Activated naive CD8-positive, alpha-beta T cell treated with anti-CD3 and anti-CD28 coated beads for 36 hours (primary cell): ENCODE measurements at places on chromosomes 2 and 18.

DNA sequence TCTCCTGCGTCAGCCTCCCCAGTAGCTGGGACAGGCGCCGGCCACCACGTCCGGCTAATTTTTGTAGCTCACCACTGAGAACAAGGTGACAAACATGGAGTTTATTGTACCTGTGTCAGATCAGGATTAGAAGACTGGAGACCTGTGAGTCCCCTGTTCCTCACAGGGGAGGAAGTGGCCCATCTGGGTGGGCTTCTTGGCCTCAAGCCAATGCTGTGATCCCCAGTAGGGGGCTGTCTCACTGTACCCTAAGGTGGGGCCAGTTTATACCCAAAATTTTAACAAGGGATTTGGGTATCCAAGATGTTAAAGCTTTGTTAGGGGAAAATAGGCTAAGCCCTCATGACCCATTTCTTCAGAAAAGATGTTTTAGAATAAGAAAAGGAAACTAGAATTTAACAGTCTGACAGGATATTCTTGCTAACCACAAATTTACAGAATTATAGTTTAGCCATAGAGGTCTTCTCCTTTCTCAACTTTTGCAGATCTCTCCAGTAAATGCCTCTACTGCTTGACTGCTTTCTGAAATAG lies 16.3 kb downstream of the PCBP1 start:
- peak; percentile 47 for DNase-seq

- DNase-seq = no peak
These were observed 128.4 kb upstream of the MC4R start for GRCh38 chr18:60500960-60501359.

DNA sequence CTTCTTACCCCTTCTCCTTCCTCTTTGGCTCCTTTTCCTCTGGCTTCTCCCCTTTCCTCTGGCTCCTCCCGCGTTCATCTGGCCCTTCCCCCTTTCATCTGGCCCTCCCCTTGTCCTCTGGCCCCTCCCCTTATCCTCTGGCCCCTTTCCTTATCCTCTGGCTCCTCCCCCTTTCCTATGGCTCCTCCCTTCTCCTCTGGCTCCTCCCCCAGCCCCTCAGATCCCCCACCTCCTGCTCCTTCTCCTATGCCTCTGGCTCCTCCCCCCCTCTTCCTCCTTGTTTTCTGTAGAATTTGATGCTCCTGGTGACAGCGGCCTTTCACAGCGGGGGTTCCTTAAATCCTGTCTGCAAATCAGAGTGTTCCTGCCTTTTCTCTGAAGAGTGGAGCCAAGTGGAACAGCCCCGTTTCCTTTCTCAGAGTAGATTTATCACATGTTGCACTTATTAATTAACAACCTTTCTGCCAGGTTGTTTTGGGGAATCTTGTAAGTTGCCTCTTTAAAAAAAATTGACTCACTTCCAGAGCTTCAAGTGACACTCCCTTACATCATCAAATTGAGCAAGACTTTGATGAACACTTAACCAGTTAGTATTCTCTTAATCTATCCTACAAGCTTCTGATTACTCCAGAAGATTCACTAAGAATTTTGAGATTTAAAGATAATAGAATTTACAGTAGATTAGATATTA lies 27.9 kb downstream of the FABP1 start:
- DNase-seq = no peak

- no peak for DNase-seq
These were observed 5.6 kb downstream of the WNT10A start for GRCh38 chr2:218885981-218886947.

DNA sequence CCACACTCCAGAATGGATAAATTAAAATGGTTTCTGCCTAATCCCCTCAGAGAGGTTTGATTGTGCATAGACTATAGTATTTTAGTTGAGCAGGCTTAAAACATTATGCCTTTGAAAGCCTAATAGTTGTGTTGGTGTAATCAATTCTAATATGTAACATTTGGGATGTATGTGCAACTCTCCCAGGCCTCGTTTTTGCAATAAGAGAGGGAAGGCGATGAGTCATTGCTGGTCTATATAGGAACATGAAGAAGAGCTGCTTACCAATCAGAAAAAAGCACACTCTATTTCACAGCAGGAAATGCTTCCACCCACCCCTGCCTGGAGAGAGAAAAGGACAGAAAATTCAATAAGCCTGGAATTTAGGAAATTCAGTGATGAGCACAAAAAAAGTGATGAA lies 1424.0 kb upstream of the PIK3C3 start:
- no peak for DNase-seq

- DNase-seq = no peak
These were observed 279.2 kb upstream of the DCC start for GRCh38 chr18:52060607-52061304.

GRCh38 chr2:112065966-112066365 lies 10.9 kb downstream of the TMEM87B start:
- no peak for DNase-seq

GRCh38 chr2:173290518-173290917 lies 64.2 kb upstream of the CDCA7 start:
- no peak for DNase-seq

GRCh38 chr2:72037261-72037666 lies 110.4 kb downstream of the CYP26B1 start:
- no peak for DNase-seq

DNA sequence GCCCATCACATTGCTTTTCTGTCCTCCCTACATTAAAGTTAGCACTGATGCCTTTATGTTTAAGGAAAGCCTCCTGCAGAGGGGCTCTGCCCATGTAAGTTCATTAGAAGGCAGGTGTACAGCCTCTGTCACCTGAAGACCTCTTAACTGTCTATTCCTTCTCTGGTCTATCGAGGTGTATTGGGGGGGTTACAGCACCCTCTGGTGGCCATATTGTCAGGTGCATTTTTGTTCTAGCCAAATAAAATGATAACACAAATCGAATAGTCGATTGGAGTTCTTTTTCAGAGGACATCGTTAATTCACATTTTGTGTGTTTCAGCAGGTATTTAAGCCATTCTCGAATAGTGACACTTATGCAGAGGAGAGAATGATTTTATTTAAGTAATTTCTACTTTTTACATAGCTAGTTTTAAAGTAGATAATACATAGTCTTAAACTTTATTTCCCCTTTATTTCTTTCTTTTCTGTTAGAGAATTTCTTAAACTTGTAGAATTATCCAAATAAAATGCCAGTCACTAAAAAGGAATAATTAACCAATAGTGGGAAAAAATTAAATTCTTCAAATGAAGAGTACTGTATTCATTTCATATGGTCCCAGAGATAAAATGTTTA lies 136.8 kb downstream of the NEDD4L start:
- DNase-seq = peak; percentile 40

- no peak for DNase-seq
These were observed 344.9 kb downstream of the LPIN1 start for GRCh38 chr2:12091201-12091806.

DNA sequence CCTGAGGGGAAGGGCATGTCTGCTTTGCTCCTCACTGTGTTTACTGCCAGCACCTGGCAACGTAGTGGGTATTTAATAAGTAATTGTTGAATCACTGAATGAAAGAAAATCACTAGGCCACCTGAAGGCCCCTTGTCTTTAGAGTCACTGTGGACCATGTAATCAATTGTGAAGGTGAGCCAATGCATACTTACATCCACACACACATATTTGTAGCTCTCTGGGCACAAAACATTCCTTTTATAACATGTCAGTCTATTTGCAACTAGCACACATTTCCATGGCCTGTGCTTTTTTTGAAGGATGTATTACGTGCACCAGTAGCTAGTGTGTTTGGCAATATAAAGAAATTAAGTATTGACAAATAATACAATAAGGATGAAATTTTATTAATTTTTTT lies 11.2 kb downstream of the ATP8B1 start:
- DNase-seq = no peak

GRCh38 chr2:20436716-20437470 lies 10.0 kb upstream of the RHOB start:
- no peak for DNase-seq

- peak; percentile 44 for DNase-seq
These were observed 105.9 kb upstream of the CREB1 start for GRCh38 chr2:207423886-207424285.

DNA sequence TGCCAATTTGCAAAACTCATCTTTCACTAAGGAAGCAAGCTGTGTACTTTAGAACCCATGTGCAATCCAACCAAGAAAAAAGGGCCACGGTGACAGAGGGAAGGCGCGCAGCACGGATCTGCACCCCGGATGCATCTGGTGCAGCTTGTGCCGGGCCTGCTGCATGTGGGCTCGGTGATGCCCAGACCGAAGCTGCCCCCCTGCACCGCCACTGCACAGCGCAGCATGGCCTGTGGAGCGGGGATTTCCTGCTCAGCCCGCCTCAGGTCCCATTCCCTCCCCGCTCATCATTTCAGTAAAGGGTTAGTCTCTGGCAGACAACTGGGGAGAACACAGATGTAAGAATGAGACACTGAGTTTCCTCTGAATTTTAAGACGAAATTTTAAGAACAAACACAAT lies 43.0 kb downstream of the MC2R start:
- no peak for DNase-seq

- DNase-seq = no peak
These were observed 44.1 kb downstream of the TNFRSF11A start for GRCh38 chr18:62369129-62369644.

- DNase-seq = peak; percentile 1
These were observed 154.9 kb downstream of the AQP4 start for GRCh38 chr18:26710470-26711096.

DNA sequence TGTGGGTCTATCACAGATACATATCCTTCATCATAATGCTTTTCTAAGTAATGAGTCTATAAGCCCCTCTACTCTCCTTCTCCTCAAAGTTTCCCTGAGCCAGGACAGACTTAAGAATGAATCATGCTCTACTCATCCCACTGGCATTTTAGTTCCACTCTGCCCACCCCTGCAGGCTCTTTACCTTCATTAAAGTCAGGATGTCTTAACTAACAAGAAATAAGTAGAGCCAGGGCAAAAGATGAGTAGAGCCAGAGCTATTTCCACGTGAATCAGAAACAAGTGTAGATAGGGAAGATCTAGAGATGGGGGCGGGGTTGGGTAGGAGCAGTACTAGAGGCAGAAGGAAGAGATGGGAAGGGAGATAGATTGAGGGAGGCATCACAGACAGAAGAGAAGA lies 790.5 kb downstream of the RNF144A start:
- no peak for DNase-seq

GRCh38 chr2:143899987-143900386 lies 619.9 kb downstream of the ZEB2 start:
- no peak for DNase-seq

- no peak for DNase-seq
These were observed 31.6 kb upstream of the MAP3K20 start for GRCh38 chr2:173043897-173044519.

GRCh38 chr18:66931010-66931409 lies 327.1 kb upstream of the CDH19 start:
- DNase-seq = no peak

- no peak for DNase-seq
These were observed 99.3 kb downstream of the SPATS2L start for GRCh38 chr2:200405599-200406298.

DNA sequence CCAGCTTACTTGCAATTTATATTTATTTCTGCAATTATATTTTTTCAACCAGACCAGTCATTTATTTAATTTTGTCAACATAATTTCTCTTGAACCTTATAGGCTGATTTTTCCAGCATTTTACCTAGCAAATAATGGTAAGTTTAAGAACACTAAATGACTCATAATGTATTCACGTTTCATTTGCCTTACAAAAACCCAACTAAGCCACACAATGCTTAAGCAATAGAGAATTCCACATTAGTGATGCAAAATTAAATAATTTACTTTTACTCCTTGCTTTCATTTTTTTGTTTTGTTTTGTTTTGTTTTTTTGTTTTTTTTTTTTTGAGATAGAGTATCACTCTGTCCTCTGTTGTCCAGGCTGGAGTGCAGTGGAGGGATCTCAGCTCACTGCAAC lies 110.4 kb upstream of the VRK2 start:
- DNase-seq = no peak

GRCh38 chr2:65527451-65528240 lies 95.2 kb upstream of the SPRED2 start:
- no peak for DNase-seq

GRCh38 chr2:52881606-52882005 lies 886.0 kb upstream of the CHAC2 start:
- DNase-seq = no peak

GRCh38 chr18:23405636-23406035 lies 47.5 kb upstream of the RIOK3 start:
- no peak for DNase-seq

- no peak for DNase-seq
These were observed 97.0 kb downstream of the TFCP2L1 start for GRCh38 chr2:121187982-121188411.

- DNase-seq = no peak
These were observed 3.6 kb upstream of the SMARCAL1 start for GRCh38 chr2:216408426-216409290.

- no peak for DNase-seq
These were observed 136.8 kb downstream of the TPO start for GRCh38 chr2:1550076-1550475.

- DNase-seq = no peak
These were observed 42.4 kb upstream of the PDK1 start for GRCh38 chr2:172513524-172513900.

- no peak for DNase-seq
These were observed 102.9 kb downstream of the SPTBN1 start for GRCh38 chr2:54559006-54559445.

DNA sequence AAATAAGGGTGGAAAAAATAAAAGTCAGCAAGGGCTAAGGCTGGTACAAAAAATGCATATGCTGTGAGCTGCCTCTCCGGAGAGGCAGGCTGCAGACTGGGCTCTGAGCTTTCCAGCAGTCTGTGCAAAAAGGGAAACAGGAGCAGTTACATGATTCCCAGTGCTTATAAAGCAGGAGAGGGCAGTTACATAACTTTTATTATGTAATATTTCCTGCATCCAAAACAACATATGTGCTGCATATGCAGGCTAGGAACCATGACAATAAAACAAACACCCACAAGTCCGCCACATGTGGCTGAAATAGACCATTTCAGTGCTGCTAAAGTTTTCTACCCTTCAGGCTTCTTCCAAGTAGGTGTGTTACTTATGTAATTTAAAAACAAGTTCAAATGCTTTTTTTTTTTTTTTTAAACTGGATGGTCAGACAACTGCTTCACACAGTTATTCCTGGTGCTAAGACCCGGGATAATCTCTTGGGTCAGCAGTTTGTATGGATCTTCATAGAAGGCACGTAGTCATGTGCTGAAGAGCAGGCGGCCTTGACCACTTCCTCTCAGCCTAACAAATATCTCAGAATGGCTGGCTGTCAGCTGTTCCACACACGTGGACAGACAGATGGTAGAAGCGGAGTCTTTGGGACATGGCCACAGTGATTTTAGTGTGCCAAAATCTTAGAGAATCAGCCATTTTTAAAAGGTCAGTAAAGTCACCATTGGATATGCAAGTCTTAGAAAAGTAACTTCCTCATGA lies 43.5 kb downstream of the ARMC9 start:
- DNase-seq = no peak

DNA sequence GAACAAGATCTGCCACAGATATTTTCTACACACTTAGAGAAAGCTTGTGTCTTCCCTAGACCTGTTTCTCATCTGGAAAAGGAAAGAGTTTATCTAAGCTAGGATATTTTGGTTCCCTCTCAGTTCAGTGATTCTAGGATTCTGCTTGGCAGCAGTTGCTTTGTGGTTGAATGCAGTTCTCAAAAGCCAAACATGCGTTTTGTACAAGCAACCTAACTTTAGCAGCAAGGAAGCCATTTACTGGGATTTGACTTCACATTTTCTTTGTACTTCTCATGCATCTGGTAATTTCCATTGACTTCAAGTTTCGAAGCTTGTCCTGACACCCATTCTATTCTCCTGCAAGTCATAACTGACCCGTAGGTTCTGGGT lies 33.3 kb downstream of the VSNL1 start:
- no peak for DNase-seq

- DNase-seq = no peak
These were observed 5.1 kb upstream of the CALCRL start for GRCh38 chr2:187453078-187453641.
